ENCODE measurements at places on chromosomes 5 and 9.

GRCh38 chr9:2966565-2967300, 122.8 kb upstream of the PUM3 start:
- no peak for DNase-seq

DNA sequence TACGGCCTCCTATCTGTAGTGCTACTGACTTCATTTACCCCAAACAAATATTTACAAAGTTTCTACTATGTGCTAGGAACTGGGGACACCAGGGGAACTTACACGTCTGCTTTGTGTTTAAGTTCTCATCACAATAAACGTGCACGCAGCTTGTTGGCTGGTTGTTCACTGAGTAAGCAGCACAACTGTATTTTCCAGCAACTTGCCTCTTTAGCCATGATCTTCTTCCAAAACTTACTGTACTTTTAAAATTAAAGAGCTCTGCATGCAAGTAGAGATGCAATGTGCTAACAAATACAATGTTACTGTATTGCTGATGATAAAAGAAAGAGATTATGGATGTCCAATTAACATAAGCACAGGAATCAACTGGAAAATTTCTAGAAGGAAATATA, 62.8 kb downstream of the RAPGEF1 start:
- no peak for DNase-seq

GRCh38 chr9:33475357-33475756, 1.6 kb upstream of the NOL6 start:
- no peak for DNase-seq

GRCh38 chr5:142922223-142922952, 152.2 kb downstream of the ARHGAP26 start:
- DNase-seq, result no peak

- DNase-seq, result no peak
Measured at GRCh38 chr5:107011605-107012004, 659.1 kb downstream of the EFNA5 start.

DNA sequence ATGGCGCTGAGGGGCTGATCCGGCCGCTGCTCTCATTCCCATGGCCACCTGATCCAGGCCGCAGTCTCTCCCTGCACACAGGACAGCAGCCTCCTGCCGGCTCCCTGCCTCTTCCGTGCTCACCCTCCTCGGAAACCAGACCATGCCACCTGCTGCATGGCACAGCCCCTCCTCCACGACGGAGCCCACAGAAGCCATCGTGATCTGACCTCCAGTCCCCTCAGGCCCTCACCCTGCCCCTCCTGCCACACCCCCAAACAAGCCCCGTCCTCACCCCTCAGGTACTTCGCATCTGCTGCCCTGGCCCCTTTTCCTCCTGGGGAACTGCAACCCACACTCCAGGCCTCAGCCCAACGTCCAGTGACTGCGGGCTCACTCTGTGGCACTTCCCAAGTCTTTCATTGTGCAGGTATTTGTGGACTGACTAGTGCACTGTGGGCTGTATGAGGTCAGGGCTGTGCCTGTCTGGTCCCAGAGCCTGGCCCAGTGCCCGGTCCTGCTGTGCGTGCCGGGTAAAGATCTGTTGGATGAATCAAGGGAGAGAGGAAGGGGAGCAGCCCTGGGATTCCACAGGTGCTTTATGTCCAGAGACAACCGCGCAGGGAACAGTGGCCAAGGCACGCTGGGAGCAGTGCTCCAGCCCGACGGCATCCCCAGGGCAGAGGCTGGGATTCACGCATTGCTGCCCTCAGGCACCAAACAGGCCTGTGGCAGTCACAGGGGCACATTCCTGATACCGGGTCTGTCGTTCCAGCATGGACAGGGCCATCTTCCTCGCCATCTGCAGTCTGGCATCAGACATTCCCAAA, 86.1 kb downstream of the ADAMTS2 start:
- DNase-seq, result peak; percentile 24

GRCh38 chr5:177552839-177553455, 1.4 kb downstream of the FAM193B start:
- DNase-seq, result no peak

- no peak for DNase-seq
Measured at GRCh38 chr9:98572054-98572627, 136.6 kb downstream of the GABBR2 start.

DNA sequence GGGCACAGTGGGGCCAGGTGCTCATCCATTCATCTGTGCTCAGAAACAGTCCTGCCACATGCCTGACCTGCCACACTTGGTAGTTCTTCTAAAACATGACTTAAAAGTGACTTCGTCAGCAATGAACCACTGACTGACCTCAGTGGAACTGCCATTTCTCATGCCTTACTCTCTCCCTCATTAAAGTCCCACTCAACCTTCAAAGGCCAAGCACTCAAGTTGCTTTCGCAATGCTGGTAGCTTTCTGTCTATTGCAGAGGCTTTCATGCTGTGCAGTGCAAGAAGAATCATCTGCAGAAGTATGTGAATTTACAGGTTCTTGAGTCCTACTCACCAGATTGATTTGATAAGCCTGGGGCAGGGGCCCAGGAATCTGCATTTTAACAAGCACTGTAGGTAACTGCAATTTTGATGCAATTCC, 23.9 kb downstream of the B4GALT1 start:
- DNase-seq, result no peak

DNA sequence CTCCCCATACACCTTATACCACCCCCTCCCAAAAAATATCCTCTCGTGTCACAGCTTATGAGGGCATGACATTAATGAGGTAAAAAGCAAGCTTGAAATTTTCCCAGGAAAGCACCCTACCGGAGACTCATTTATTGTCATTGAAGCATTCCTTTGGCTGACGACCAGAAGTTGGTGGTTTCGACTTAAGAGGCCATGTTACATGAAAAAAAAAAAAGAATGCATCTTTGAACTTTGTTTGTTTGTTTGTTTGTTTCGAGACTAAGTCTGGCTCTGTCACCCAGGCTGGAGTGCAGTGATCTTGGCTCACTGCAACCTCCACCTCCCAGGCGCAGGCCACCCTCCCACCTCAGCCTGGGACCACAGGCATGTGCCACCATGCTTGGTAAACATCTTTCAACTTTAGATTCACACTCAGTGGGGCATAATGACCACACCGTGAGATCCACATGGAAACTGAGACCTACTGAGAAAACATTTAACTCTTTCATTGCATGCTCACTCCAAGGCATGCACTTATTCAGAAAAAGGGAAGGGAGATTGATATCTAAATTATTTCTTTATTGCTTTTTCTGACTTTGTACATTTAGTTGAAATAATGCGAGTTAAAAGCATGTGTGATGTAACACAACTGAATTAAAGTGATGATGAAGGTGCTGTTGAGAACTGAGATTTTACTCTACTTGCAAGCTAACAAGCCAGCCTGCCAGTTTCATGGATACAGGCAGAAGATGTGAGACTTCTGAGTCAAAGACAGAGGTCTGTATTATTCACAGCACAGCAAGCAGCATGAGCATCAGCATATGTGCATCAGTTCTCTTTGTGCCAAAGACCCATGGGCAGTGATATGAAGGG, 5.1 kb upstream of the RAB14 start:
- no peak for DNase-seq

DNA sequence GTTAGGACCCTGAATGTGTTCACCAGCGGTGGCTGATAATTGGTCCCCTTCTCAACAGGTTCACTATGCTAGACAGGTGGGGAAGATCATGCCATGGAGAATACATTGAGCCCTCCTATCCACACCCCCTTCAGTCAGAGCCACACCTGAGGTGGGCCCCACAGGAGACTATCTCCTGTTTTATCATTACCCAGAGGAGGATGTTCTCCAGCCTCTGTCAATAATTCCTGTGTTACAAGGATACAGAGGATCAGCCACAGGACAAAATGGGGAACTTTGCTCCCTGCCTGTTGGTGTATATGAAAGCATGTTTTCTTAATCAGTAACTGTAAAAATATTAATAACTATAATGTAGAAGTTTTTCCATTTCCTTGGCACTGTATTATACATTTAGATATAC, 25.9 kb downstream of the RAD1 start:
- DNase-seq, result no peak

DNA sequence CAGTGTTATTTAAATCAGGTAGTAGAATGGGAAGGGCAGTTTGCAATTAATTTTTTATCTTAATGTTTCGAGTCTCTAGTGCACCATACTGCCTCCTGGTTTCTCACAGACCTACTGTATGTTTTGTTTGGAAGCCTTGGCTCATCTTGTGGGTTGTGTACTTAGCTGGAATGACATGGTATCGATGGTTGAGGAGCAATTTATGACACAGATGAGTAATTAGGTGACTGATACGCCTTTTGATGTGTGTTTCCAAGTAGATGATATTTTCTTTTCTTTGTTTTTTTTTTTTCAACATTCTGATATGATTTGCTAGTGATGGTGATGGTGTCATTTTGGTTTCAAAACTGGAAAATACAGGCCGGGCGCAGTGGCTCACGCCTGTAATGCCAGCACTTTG, 16.1 kb downstream of the BASP1 start:
- DNase-seq, result no peak

- DNase-seq, result no peak
Measured at GRCh38 chr5:65364907-65365306, 116.8 kb downstream of the ADAMTS6 start.

- no peak for DNase-seq
Measured at GRCh38 chr5:36682499-36682898, 76.1 kb downstream of the SLC1A3 start.

- no peak for DNase-seq
Measured at GRCh38 chr5:4873652-4874051, 266.5 kb upstream of the ADAMTS16 start.

- DNase-seq, result no peak
Measured at GRCh38 chr5:93592883-93593282, 9.9 kb downstream of the NR2F1 start.
